ENCODE measurements at places on chromosomes 1 and 21.

GRCh38 chr1:93964777-93965200, 55.6 kb upstream of the GCLM start:
- peak overlapping the region; percentile 69 for H3K27ac ChIP-seq
- H3K27me3 ChIP-seq, result no peaks in the 10 kb centered on the region
- peaks cover 28% of the 10 kb centered on the region for H3K4me1 ChIP-seq
- DNase-seq, result no peak
- H3K36me3 ChIP-seq, result no peaks in the 10 kb centered on the region
- H3K4me3 ChIP-seq, result no peak overlapping the region

DNA sequence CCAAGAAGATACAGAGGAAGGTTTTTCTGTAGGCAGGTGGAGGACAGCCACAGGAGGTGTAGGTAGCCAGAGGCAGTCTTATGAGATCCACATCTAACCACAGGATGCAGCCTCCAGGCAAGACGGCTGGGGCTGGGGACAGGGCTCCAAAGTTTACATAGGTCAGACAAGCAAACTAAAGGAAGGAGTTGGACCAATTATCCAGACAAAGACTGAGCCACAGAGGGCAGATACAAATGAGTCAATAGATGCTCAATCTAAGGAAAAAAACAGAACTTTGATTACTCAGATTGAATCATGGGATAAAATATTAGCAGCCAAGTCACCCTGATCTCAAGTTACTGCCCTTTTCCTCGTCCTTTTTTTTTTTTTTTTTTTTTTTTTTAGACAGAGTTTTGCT, 91.6 kb downstream of the RGS7 start:
- H3K4me3 ChIP-seq, result no peak overlapping the region
- no peak for DNase-seq
- H3K4me1 ChIP-seq, result no peaks in the 10 kb centered on the region

GRCh38 chr1:195733408-195733807, 874.8 kb downstream of the KCNT2 start:
- H3K4me3 ChIP-seq, result no peak overlapping the region
- H3K4me1 ChIP-seq, result no peaks in the 10 kb centered on the region
- DNase-seq, result no peak
- H3K27ac ChIP-seq, result no peak overlapping the region

- no peak overlapping the region for H3K4me3 ChIP-seq
- H3K4me1 ChIP-seq, result no peaks in the 10 kb centered on the region
- DNase-seq, result no peak
- no peak overlapping the region for H3K27ac ChIP-seq
- H3K27me3 ChIP-seq, result no peaks in the 10 kb centered on the region
Observed at GRCh38 chr1:216944864-216945510, 221.8 kb upstream of the ESRRG start.

DNA sequence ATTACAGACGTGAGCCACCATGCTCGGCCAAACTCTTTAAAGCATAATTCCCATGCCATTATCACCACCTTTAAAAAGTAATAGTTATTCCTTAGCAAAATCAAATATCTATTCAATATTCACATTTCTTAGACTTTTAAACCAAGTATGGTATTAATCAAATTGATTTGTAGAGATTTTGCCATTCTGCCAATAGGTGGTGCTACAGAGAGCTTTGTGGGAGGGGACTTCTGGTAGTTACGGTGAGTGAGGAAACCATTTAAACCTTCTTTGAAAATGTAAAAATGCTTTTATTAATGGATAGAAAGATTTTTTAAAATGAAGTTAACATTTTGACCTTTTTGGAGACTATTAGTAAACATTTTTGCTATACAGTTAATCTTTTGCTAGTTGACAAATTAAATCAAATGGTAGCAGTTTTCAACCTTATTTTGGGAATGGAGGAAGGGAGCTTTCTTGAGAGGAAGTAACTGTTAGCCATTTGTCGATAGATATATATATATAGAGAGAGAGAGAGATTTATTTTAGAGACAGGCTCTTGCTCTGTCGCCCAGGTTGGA, 19.3 kb downstream of the IARS2 start:
- H3K27me3 ChIP-seq, result no peaks in the 10 kb centered on the region
- no peaks in the 10 kb centered on the region for H3K4me1 ChIP-seq
- no peak for DNase-seq
- no peak overlapping the region for H3K27ac ChIP-seq

DNA sequence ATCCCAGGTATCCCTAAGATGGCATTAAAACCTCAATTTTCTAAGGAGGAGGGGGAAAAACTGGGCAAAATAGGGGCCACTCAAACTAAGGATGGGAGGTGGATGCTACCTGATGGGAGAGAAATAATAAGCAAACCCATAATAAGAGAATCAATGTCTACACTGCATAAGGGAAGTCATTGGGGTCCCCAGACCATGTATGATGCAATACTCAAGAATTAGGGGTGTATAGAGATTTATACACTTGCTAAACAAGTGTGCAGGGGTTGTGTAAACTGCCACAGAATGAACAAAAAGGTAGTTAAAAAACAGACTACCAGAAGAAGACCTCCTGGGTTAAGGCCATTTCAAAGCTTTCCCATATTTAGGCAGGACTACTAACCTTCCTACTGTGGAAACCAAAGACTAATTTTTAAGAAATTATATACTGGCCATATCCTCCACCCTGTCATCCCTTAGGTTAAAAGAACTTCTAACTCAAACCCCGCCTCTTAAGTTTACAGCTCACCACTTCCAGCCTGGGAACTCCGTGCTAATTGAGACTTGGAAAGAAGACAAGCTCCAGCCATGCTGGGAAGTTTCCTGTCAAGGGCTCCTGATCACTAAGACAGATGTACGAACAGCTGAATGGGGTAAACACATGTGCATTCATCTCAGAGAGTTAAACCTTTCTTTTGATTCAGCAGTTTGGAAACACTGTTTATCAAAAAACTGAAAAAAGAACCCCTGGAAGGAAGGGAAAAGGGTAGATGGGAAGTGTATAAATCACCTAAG, 64.4 kb upstream of the TLR5 start:
- DNase-seq, result no peak
- no peaks in the 10 kb centered on the region for H3K27me3 ChIP-seq
- no peak overlapping the region for H3K4me3 ChIP-seq
- H3K36me3 ChIP-seq, result no peaks in the 10 kb centered on the region
- no peaks in the 10 kb centered on the region for H3K4me1 ChIP-seq

DNA sequence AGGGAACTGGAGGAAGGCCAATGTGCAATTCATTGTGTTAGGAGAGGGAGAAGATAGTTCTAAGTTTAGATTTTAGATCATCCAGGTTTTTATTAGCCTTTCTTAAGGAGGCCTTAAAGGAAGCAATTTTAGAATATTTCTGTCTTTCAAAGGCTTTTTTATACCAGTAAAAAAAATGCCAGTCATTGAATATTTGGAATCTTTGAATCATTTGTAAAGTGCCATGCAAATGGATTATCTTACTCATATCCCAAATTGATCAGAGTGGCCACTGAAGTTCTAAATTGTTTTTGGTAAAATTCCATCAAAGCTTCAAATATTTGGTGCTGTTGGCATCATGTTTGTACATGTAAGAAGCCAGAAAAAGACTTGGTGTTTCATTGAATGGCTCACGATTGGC, 244.8 kb downstream of the RPS6KC1 start:
- no peak for DNase-seq
- H3K4me3 ChIP-seq, result no peak overlapping the region
- no peaks in the 10 kb centered on the region for H3K4me1 ChIP-seq

- H3K27me3 ChIP-seq, result no peaks in the 10 kb centered on the region
- no peaks in the 10 kb centered on the region for H3K36me3 ChIP-seq
Observed at GRCh38 chr1:56806804-56807203, 12.4 kb downstream of the FYB2 start.

DNA sequence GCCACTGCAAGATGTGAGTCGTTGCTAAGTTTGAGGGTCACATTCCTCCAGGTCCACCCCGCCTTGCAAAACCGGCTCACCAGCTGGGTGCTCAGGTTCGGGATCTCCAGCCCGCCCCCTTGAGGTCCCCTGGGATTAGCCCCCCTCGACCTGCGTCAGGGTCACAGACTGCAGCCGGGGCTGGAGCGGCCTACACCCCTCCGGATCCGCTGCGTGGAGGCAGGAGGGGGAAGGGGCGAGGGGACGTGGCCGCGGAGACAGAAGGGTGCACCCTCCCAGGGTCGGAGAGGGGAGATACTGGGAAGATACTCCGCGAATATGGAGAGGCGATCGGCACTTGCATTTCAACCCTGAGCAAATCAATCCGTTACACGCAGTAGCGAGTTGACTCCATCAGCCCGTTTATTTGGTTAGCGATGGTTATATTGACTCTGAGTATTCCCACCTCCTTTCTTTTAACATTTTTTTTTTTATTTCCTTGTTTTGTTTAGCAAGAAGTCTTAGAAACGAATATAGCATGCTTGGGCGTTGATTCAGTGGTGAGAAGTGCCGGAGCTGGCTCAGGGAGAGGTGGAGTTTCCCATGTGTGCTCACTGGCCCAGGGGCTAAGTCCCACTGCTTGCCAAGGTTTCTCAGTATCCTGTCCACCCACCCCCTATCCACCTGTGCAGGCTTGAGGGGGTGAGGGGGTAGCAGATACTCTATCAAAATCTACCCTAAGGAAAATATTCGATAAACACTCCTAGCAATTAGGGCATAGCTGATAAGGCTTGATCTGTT, 997 bp downstream of the IFNAR2 start:
- no peaks in the 10 kb centered on the region for H3K27me3 ChIP-seq
- H3K4me1 ChIP-seq, result peaks cover 23% of the 10 kb centered on the region
- peak; percentile 55 for DNase-seq
- H3K36me3 ChIP-seq, result no peaks in the 10 kb centered on the region

GRCh38 chr21:41526478-41527087, 18.6 kb upstream of the TMPRSS2 start:
- peak overlapping the region; percentile 45 for H3K27ac ChIP-seq
- no peaks in the 10 kb centered on the region for H3K36me3 ChIP-seq
- no peak overlapping the region for H3K4me3 ChIP-seq
- peak; percentile 59 for DNase-seq

DNA sequence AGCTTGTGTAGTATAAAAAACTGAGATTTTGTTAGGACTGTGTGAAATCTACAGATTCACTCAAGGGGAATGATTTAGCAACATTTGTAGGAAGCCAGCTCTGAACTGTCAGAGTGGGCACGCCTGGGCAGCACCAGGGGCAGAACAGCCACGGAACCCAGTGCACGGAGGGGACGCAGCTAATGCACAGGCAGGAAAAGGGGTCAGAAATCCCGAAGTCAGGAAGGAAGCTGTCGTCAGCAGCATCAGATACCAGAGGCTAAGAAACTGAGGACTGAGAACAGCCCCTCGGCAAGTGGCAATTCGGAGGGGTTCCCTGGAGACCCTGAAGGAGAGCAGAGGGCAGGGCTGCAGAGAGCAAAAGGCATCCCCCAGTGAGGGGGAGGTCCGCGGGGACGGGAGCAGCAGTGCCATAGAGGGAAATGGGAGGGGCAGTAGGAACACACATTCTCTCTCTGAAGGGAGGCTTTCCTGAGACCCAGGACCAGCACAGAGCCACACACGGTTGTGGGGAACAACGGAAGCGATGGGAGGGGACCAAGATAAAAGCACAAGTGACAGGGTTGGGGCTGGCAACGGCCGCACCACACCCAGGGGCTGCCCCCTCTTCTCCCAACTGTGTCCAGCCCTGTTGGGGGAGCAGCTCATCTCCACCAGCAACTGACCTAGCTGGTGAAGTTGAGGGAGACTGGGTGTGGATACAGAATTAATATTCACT, 12.7 kb downstream of the UBE2J2 start:
- peaks cover 11% of the 10 kb centered on the region for H3K36me3 ChIP-seq
- H3K27ac ChIP-seq, result no peak overlapping the region
- no peaks in the 10 kb centered on the region for H3K27me3 ChIP-seq

GRCh38 chr21:41921021-41921420, 32.8 kb downstream of the C2CD2 start:
- H3K36me3 ChIP-seq, result peaks cover 6% of the 10 kb centered on the region
- no peak overlapping the region for H3K27ac ChIP-seq
- DNase-seq, result no peak
- peaks cover 21% of the 10 kb centered on the region for H3K4me1 ChIP-seq
- H3K27me3 ChIP-seq, result no peaks in the 10 kb centered on the region
